ENCODE measurements at places on chromosomes 6 and 20.

DNA sequence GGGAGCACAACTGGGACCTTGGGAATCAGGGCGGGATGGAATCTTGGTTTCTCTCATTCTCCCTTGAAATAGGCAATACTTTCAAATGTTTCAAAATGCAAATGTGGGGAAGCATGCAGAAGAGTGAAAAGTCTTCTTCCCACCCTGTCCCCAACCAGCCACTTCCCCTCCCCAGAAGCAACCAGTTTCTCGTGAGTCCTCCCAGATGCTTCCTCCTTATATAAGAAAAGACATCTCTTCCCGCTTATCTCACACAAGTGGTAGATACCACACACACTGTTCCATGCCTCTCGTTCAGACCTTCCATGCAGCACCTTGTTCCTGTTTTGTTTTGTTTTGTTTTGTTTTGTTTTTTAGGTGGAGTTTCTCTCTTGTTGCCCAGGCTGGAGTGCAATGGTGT lies 25.1 kb downstream of the HCK start:
- no peak for DNase-seq

DNA sequence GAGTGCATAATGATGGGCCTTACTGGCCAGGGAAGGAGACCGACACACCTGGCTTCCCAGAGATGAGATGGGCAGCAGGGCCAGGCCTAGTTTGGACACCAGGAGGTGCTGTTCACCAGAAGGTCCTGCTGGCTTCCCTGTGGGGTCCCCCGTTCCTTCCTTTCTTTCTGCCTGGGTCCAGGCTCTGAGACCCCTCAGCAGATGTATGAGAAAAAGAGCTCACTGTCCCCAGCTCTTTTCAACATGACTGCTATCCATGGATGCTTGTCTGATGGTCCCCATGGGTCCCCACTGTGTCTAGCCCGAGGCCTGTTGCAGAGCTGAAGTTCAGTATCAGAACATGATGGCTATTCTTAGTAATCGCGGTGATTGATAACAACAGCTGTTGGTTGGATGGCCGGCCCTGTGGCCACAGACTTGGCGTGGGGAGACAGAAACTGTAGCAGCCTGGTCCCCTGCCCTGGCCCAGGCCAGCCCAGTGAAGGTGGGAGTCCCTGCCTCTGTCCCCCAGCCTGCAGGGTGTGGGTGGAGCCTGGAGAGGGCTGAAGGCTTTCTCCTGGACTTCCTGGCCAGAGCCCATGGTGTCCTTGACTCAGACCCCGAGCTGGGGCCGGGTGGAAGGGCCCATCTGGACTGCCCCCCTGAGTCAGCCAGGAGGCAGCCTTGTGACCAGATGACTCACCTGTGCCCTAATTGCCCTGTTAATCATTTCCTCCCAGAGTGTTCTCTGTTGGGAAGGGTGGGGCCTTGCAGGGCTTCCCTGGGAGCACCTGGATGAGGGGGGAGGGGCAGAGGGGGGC lies 9.9 kb upstream of the BAK1 start:
- DNase-seq, result no peak

DNA sequence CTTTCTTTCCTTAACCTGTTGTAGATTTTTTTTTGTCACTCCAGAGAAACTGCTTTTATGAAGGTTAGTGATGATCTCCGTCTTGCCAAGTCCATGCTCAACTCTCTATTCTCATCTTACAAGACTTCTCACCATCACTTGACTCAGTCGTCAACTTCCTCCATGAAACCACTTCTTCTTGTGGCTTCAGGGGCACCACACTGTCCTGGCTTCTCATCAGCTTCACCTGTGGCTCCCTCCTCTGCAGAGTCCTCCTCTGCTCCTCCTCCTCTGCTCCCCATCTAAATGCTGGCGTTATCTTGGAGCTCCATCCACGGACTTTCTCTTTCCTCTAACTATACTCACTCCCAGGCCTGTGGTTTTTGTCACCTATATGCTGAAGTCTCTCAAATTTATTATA lies 187.5 kb downstream of the BACH2 start:
- DNase-seq, result no peak

- no peak for DNase-seq
These were observed 528.2 kb downstream of the HDGFL1 start for GRCh38 chr6:23097566-23097965.

DNA sequence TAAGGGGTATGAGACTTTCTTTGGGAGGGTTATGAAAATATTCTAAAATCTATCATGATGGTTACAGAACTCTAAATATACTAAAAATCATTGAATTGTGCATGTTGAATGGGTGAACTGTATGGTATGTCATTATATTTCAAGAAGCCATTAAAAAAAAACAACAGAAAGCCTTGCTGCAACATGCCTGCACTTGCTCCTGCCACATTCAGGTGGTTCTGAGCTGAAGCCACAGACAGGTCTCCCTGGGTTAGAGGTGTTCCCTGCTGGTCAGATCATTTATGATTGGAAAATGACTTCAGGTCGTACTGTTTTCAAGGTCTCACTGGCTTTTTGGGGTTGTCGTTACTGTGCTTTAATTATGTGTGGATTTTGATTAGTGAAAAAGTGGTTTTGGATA lies 13.3 kb downstream of the GMPR start:
- DNase-seq, result no peak

DNA sequence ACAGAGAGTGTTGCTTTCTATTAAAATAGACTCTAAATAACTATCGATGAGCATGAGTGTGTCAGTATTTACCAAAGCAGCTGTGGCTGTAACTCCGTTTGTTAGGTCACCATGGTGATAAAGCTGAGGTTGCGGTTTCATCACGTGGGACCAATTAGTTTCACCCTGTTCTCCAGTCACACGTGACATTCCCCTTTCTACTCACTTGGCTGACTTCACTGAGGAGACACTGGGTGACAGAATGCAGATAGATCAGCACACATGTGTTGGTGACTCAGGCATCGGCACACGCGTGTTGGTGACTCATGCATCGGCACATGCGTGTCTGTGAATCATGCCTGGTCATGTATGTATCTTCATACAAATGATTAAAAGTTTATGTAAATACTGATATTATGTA lies 285.4 kb downstream of the THBS2 start:
- peak; percentile 5 for DNase-seq

GRCh38 chr20:63968136-63968927 lies 1.4 kb downstream of the ZNF512B start:
- DNase-seq, result no peak

DNA sequence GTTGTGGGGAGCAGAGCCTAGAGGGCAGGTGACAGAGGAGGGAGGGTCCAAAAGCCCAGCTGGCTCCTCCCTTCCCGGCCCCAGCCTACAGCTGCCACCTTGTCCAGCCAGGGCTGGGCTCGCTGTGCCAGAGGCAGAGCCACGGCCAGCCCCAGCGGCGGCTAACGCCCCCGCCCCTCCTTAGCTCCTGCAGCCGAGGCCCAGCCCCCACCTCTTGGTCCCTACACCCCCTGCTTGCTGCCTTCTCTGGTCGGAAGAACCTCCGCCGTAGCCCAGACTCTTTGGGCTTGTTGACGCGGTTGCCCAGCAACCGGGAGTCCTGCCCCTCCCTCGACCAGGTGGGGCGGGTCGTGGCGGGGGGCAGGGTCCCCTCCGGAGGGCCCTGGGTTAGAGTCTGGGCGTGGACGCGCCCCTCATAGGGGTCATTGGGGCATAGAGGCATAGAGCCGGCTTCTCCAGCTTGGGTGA lies 521 bp upstream of the LKAAEAR1 start:
- no peak for DNase-seq

- no peak for DNase-seq
These were observed 92.6 kb upstream of the PREP start for GRCh38 chr6:105495515-105495914.

DNA sequence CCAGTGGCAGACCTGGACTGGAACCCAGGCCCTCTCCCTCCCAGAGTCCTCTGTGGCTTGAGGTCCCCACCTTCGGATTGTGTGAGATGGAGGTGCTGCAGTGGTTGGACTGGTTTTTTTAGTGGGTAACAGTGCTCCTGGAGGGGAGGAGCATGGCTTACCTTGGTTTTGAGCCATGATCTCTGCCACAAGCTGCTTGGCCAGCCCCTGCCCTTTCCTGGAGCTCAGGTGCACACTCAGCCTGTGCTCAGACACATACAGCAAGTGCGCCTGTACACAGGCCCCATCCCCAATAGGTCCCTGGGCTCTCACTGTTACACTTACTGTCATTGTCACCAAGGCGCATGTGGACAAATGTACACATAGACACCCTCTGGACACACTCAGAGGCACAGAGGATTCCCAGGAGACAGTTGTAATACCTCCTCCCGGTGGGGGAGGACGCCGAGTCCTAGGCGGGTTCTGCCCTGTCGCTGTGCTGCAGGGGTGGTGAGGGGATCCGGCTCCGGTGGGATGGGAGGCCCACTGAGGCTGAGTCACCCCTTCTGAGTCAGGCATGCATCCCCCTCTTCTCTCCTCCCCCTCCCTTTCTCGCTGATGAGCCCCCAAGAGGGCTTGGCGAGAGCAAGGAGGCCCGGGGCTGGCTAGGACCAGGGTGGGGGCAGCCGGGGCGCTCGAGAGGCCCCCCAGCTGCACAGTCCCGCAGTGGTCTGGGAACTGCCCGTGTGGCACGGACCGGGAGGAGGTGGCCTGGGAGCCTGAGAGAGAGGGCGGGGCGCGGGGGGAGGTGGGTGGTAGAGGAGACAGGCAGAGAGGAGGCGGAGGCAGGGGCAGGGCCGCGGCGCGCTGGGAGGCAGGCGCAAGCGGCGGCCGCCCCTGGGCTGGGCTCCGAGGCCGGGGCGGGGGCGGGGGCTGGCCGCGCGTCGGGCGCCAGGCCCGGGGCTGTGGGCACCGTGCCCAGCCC lies 522 bp upstream of the EPB41L1 start:
- no peak for DNase-seq

DNA sequence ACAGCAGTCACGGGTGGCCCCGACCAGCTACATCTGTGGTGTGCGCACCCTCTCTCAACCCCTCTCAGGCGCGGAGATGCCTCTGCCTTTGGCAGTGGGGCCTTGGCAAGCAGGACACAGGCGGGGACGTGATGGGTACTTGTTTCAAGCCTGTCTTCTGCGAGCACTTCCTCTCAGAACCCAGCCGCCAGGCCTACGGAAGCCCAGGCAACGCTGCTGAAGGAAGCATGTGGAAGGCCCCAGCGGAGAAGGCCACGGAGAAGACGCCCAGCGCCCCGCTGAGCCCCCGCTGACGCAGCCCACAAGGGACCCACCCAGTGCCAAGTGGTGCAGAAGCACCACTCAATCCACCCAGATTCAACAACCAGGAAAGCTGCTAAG lies 13.0 kb downstream of the SERPINB6 start:
- no peak for DNase-seq
